ENCODE measurements at places on chromosomes 11 and 22.

- DNase-seq, result peak; percentile 87
These were observed 32.2 kb downstream of the RPL3 start for GRCh38 chr22:39287076-39287725.

DNA sequence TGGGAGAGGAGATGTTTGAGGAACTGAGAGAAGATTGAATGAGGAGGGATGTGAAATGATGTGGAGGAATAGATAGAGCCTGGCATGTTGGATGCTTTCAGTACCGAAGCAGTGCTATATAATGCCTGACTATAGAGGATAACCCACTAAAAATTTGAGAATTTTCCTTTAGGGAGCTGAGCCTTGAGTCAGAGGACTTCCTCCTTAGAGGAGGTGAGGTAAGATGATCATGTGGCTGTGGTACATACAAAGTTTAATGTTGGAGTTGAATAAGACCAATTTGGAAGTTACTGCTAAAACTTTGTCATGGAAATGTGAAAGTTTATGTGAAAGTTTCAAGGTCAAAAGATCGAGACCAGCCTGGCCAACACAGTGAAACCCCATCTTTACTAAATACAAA, 66.9 kb downstream of the YAP1 start:
- DNase-seq, result no peak

- no peak for DNase-seq
These were observed 17.8 kb downstream of the AP1B1 start for GRCh38 chr22:29370537-29370936.

DNA sequence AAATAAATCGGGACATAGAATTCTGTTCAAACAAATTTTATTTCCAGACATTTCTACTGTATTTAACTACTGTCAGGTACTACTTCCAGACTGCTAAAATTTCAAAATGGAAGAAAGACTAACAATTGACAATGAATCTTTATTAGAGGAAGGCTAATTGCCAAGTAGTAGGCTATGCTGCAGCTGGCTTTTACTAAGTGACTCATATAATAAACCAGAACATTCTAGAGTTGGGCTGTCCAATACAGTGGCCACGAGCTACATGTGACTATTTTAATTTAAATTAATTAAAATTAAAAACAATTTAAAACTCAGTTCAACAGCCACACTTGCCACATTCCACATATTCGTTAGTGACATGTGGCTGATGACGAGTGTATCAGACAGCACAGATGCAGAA, 27.6 kb downstream of the CHKA start:
- no peak for DNase-seq

- DNase-seq, result no peak
These were observed 80.5 kb downstream of the PGR start for GRCh38 chr11:101049123-101049522.

DNA sequence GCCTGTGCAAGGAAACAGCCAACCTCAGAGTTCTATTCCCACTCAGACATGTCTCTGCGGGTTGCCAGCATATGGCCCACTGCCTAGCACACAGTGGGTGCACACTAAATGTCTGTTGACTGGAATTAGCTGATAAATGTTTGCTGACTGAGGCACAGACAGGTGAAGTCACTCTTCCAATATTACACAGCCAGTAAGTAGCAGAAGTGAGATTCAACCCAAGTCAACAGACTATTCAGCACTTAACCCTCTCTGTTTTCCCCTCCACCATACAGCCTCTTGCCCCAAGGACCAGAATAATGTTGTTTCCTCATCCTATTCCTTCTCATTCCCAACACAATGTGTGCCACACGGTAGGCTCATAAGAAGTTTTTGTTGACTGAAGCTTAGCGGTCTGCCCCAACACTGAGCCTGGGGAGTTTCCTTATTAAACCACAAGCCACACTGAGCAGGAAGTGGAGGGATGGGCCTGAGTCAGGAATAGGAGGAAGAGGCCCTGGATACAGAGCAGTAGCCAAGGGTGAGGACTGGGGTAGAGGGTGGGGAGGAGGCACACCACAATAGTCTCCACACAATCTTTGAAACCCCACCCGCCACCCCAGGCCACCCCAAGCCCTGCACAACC, 15.7 kb upstream of the IL10RA start:
- DNase-seq, result peak; percentile 91

GRCh38 chr11:126793596-126793995, 207.0 kb downstream of the KIRREL3 start:
- DNase-seq, result no peak

GRCh38 chr11:18314784-18315523, 7.0 kb downstream of the HPS5 start:
- peak; percentile 76 for DNase-seq

GRCh38 chr11:68191661-68192579, 21.2 kb downstream of the KMT5B start:
- no peak for DNase-seq

DNA sequence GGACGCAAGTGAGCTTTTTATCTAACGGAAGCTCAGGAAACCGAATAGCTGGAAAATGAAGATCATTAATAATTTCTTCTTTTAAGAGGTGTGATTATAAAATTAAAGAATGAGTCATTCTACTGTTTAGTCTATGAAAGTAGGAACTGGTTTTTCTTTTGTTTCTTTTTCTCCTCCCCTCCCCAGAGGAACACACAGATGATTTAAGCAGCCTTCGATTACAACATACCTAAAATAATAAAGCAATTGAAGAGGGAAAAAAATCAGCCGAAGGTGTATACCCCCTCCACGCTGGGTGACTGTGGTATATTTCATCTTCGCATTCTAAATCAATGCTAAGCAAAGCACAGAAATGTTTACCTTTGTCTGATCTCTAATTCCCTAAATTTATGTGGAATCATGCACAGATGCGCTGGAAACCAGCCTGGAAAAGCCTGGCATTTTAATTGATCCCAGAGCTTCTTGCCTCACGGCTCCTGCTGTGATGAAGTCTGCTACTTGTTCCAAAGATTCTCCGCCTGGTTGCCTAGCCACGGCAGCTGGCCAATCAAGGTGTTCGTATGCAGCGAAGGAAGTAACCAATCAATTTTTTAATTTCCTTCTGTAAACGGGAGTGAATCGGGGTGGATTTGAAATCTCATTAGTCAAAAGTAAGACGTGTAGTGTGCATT, 133.9 kb downstream of the FANCF start:
- no peak for DNase-seq

- DNase-seq, result no peak
These were observed 1388.7 kb downstream of the BRD1 start for GRCh38 chr22:48438800-48439559.

DNA sequence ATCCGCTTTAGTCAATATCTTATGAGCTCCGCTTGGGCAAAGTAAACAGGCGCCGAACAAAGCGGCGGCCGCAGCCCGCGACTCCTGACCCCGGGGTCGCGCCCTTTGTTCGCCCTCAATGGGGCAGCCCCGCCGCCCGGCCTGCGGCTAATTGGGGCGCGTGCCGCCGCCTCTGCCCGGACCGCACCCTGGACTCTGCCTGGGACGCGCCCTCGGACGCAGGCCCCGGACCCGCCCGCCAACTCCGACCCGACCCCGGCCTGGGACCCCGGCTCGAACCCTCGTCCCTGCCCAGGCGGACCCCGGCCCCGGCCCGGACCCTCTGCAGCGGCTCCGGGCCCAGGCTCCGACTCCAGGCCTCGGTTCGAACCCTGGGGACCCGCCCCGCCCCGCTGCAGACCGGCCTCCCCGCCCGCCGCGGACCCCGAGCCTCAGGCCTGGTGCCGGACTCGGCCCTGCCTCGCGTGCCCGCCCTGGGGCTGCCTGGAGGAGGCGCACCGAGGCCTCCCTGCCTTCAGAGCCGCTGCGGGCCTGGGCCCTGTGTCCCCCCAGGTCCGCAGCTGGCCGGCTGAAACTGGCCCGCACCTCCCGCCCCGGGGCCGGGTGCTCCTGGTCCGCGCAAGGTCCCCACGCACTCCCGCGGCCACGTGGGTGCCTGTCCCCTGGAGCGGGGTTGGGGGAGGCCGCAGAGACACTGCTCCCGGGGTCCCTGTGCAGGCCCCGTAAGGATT, 84.7 kb upstream of the WNT7B start:
- DNase-seq, result no peak

GRCh38 chr11:65868076-65868667, 4.4 kb downstream of the EFEMP2 start:
- DNase-seq, result no peak

DNA sequence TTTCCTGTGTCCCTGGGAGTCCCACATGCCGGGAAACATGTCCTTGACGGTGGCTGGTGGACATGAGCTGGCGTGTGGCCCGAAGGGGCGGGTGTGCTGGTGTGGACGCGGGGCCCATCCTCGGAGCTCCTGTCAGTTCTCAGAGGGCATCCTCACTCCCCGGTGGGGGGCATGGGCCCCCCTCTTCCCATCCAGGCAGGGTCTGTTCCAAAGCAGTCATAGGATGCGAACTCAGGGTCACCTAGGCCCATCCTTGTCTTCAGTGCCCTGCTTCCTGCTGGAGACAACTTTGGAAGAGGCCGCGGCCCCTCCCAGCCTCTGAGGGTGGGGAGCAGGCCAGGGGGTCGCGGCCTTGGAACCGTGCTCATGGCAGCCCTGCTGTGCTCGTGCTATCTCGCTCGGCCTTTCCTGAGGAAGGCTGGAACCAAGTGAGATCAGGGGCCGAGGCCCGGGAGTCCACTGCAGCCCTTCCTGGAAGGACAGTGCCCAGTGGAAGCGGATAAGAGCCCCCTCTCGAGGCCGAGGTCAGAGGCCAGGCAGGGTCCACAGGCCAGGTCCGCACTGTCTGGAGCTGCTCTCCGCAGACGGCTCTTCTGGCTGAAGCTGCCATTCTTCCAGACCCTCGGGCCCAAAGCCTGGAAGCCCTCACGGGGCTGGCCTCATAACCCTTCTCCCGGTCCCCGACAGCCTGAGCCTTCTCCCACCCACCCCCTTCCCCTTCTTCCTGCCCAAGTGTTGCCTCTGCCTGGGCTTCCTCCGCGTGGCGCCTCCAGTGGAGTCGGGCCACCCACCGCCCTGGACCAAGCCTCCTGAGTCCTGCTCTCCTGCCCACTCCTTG, 8.7 kb downstream of the GRK2 start:
- no peak for DNase-seq

GRCh38 chr11:719214-720016, 13.4 kb downstream of the EPS8L2 start:
- no peak for DNase-seq
